Lung microvascular endothelial cell (primary cell): ENCODE measurements at places on chromosomes 7 and 10.
A peak's percentile ranks its signal among the peaks of the same experiment; 100 is the strongest.

DNA sequence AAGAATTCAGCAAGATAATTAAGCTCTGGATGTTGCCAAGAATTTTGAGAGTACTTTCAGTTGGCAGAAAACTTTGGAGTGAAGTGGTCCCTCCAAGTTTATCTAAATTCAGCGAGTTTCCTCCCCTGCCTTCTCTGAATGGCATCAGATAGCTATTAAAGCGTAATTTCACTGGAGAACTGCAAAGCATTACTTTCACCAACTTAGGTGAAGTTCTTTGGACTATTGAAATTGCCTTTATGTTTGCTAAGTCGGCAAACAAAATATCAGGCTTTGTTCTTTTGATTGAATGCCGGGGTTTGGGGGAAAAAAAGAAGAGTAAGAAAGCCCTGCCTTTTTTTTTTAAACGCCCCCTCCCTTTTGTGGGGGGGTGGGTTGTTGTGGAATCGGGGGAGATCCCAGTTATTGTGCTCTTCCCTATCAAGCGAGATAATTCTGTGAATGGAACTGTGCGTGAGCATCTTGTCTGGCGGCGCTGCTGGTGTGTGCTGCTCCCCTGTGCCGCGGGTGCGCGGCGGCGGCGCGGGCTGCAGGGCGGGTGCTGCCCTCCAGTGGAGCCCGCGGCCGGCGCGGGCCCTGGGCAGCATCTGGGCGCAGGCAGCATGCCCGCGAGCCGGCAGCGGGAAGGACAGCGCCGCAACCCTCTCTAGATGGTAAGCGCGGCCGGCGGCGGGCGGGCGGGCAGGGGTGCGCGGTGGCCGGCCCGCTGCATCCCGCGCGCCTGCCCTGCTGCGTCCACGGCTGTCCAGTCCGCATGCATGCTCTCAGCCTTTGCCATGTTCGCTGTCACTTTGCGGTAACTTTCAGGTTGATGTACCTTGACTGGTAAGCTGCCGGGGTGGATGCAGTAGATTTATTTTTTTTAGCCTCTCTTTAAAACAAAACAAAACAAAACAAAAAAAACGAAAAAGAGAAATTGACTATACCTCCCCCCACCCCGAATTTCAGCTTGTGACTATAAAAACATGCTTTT is 176.5 kb downstream of the TCF7L2 start:
- DNase-seq = peak; percentile 89

DNA sequence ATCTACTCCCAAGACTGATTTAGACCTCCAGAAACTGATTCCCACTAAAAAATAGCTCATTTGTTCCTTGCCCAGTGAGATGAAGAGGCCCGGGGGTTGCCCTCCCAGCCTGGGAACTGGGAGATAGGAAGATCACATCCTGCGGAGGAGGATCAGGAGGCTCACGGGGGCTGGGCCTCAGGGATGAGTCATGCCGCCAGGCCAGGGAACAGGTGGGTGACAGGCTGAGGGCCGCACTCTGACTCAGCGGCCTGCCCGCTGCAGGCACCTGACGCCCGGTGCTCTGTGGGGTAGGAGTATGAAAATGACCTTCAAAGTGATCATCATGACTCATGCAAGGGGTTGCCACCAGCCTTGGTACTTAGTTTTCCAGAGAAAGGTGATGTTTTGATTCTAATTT is 104.5 kb upstream of the ZPBP start:
- DNase-seq = no peak

DNA sequence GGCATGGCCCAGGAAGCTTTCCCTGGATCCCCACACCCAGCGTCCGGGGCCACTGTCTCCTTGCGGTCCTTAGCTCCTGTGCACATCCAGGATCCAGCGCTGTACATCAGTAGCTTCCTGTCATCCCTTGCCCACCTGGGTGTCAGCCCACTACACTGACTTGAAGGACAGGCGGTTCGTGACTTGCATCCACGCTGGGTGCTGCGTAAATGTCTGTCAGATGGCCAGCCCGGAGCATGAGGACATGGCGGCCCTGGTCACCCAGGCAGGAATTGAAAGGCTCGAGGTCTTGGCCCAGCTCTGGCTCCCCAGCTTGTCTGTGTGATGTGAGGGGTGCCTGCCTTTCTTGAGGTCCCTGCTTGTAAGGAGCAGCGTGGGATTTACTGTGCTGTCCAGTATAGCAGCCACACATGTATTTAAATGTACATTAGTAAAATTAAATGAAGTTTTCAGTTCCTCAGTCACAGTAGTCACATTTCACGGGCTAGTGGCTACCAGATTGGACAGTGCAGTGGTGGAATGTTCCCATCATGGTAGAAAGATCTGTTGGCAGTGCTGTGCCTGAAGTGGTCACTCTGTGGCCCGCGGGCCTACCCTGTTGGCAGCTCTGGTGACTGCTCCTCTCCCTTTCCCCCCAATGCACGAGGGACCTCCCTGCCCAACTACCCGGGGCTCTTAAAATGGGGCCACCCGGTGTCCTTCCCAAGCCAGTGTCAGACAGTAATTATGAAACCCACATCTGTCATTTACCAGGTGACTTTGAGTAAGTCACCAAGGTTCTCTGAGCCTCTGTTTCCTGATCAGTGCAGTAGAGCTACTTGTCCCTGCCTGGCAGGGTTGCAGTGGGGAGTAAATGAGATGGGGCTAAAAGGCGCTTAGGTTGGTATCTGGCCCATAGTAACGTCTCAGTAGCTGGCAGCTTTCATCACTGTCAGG is 97.8 kb upstream of the PPIF start:
- no peak for DNase-seq

DNA sequence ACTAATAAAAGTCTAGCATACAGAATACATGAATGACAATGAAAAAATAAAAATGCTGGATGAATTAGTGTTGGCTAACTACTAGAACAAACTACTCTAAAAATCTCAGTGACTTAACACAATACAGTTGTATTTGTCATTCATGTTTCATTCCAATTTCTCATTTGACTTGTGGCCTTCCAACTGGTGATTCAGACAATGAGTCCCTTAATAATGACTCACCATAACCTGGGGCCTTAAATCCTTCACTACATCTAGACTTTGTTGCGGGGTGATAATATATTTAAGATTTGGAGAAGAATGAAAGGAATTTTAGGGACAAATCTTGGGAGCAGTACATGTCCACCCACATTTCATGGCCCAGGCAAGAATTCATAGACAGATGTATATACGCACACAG is 90.5 kb upstream of the POM121L12 start:
- no peak for DNase-seq

DNA sequence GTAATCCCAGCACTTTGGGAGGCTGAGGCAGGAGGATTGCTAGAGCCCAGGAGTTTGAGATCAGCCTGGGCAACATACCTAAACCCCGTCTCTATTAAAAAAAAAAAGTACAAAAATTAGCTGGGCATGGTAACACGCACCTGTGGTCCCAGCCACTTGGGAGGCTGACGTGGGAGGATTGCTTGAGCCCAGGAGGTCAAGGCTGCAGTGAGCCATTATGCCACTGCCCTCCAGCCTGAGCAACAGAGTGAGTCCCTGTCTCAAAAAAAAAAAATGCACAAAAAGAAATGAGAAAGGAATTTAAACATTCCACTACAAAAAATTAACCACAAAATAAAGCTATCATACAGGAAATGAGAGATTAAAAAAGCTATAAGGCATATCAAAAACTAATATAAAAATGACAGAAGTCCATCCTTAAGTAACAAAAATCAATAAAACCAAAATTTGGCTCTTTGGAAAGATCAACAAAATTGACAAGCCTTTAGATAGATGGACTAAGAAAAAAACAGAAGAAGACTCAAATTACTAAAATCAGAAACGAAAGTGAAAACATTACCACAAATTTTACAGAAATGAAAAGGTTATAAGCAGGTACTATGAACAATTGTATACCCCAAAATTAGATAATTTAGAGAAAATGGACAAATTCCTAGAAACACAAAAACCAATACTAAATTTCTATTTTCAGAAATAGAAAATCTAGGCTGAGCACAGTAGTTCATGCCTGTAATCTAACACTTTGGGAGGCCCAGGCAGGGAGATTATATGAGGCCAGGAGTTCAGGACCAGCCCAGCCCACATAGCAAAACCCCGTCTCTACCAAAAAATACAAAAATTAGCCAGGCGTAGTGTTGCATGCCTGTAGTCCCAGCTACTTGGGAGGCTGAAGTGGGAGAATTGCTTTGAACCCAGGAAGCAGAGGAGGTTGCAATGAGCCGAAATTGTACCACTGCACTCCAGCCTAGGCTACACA is 42.4 kb upstream of the NANOS1 start:
- DNase-seq = no peak

DNA sequence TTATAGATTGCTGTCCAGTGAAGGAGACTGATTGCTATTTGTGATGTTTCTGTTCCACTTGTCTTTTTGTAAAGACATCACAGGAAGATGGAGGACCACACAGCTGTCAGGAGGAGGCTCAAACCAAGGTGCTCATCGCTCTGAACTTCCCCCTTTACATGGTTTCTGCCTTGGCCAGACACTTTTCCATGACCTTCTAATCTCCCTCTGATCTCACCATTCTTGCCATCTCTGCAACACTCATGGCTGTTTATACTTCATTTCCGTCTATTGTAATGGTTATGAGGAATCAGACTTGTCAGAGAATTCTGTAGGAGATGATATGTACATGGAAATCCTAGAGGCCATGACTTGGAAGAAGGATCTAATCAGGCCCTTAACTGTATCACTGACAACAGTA is 1.7 kb upstream of the TAS2R5 start:
- DNase-seq = peak; percentile 5

DNA sequence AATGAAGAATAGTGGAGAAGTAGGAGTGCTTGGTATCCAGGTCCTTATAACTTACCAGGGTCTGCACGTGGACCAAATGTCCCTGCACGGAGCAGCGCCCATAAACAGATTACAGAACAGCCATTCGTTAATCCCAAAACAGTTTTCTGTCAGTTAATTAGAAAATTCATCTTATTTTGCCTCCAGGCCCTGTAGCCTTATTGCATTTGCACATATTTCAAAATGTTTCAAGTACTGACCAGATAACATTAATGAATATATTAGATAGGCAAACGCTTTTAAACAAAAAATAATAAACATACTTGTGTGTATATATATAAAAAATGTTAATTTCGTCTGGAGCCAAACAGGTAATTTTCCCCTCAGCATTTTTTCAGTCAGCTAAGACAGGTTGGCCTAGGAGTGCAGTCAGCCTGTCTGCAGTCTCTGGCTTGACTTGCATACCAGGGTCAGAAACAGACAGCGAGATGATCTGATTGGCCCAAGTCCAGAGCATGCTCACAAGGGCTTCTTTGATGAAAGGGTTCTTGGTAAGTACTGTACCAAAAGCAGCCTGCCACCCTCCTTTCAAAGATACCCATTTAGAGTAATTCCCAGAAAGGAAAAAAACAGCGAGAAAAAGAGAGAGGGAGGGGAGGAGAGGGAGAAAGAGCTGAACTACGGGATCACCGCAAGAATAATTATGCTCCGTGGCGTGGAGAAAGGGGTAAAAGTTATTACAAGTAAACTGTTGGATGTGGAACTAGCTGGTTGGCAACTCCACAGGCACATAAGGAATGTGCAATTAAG is 194.4 kb upstream of the TCF7L2 start:
- DNase-seq = no peak

DNA sequence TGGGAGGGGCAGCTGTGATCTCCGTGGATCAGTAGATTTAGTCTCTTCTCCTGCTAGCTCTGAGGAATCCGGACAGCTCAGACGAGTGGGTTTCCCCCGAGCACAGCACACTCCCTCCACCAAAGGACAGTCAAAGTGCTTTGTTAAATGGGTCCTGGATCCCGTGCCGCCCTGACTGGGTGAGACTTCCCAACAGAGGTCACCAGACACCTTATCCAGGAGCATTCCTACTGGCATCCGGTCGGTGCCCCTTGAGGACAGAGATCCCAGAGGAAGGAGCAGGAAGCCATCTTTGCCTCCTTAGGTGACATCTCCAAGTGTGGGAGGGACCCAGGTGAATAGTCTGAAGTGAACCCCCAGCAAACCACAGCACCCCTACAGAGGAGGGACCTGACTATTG is 1148.9 kb downstream of the CNTNAP2 start:
- no peak for DNase-seq

DNA sequence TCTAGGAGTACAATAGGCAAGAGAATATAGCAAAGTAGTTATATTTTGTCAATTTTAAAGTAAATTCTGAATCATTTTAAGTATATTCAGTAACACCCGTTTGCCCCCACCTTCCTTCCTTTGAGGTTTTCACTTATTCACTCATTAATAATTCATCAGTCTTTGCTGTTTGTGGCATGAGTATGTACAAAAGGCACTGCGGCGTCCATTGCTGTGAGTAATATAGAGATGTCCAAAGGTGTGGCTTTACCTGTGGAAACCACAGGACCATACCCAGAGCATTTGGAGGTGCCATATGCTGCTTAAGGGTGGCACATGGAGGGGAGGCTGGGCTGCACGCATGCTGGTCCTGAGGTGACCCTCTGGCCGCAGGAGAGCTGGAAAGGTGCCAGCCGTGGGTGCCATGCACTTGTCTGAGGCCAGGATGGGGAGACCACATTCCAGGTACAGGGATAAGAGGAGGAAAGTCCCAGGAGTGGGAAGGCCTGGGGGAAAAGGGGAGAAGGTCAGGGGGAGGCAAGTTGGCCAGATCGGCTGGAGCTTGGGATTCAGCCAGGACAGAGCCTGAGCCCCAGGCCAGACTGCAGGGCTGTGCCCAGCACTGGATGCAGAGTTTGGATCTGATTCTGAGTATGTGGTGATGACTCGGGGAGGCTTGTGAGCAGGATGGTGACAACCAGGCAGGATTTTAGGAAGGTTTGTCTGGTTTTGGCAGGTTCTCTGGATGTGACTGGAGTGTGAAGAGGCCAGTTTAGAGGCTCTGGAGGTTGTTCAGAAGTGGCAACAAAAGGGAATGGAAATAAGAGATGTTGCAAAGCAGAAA is 223.4 kb downstream of the MGMT start:
- DNase-seq = no peak
